ENCODE measurements at places on chromosomes 12 and 14.

- DNase-seq: no peak
Measured at GRCh38 chr14:24122898-24123297, 7.6 kb upstream of the FITM1 start.

DNA sequence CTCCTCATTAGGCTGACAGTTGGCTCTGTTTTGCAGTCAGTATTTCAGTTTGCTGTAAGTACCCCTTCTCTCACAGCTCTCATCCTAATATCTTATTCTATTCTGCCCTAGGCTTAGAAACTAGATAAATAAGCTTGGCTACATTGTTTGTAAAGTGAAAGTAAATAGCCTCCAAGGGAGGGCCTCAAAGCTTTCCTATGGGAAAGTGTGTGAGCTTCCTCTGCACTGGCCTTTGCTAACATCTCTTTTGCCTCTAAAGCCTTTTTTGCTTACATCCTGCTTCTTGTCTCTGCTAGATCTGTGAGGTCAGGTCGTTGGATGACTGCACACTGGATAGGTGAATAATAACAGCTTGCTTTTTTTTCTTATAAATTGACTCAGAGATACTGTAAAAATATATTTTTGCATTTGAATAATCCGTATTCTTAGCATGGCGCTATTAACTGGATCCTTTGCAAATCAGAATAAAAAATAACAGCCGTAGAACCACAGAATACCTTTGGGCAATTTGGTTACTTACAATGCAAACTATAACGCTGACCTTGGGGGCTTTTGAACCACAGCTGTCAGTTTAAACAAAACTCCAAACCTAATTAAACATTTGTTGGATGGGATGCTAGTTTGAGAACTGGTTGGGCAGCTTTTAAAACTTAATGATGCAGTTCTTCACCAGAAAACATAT, 55.1 kb downstream of the TTC6 start:
- no peak for DNase-seq

DNA sequence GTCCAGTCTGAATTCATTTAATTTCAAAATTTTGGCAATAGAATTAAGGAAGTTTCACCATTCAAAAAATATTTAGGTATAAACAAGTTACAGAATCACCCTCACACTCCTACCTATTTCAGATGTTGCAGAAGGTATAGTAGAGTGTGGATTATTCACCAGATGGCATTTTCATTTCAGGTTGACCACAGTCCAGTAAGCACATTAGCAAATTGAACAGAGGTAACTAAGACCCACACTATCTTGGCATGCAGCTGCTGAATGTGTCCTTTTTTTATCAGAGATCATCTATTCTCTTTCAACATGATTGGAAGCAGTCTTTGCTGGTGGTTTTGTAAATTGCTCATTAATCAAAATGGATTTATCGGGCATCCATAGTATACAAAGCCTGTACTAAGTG, 151.8 kb upstream of the GARIN6 start:
- no peak for DNase-seq

GRCh38 chr14:103007555-103007954, 49.8 kb downstream of the CDC42BPB start:
- DNase-seq: peak; percentile 82

DNA sequence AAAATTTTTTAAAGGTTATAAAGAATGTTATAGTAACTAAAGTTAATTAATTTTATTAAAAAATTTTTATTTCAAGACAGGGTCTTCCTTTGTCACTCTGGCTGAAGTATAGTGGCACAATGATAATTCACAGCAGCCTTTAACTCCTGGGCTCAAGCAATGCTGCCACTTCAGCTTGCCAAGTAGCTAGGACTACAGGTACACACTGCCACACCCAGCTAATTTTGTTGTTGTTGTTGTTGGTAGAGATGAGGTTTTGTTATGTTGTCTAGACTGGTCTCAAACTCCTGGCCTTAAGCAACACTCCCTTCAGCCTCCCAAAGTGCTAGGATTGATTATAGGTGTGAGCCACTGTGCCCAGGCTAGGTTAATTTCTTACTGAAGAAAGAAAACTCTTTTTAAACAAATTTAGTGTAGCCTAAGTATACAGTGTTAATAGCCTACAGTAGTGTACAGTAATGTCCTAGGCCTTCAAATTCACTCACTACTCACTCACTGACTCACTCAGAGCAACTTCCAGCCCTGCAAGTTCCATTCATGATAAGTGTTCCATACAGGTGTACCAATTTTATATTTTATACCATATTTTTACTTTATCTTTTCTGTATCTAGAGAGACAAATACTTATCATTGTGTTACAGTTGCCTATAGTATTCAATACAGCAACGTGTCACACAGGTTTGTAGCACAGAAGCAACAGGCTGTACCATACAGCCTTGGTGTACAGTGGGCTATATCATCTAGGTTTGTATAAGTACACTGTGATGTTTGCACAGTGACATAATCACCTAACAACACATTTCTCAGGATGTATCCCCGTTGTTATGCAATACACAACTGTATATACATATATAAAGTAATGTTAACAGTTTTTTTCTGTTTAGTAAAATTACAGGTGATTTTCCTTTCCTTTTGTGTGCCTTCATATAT, 24.7 kb upstream of the DNAAF2 start:
- DNase-seq: no peak

GRCh38 chr12:72267974-72268373, 4.2 kb upstream of the TRHDE start:
- no peak for DNase-seq

DNA sequence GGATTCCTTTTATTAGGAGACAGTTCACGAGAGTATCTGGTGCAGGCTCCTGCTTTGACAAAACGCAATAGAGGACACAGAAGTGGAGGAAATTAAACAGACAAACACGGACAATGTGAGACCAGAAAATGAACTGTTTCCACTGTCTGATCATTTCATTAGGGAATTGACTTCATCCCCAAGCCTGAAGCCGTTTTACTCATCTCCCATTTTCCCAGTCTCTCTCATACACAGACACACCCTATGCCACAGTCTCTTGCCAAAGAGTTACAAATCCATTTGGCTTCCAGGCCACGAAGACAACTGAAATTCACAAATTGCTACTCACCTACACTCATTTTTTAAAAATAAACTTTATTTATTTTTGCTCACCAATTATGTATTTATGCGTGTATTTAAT, 1087.8 kb upstream of the TMEM132C start:
- DNase-seq: no peak

GRCh38 chr12:25929142-25929541, 29.3 kb upstream of the RASSF8 start:
- no peak for DNase-seq

- DNase-seq: no peak
Measured at GRCh38 chr12:104712477-104712876, 245.6 kb downstream of the SLC41A2 start.

DNA sequence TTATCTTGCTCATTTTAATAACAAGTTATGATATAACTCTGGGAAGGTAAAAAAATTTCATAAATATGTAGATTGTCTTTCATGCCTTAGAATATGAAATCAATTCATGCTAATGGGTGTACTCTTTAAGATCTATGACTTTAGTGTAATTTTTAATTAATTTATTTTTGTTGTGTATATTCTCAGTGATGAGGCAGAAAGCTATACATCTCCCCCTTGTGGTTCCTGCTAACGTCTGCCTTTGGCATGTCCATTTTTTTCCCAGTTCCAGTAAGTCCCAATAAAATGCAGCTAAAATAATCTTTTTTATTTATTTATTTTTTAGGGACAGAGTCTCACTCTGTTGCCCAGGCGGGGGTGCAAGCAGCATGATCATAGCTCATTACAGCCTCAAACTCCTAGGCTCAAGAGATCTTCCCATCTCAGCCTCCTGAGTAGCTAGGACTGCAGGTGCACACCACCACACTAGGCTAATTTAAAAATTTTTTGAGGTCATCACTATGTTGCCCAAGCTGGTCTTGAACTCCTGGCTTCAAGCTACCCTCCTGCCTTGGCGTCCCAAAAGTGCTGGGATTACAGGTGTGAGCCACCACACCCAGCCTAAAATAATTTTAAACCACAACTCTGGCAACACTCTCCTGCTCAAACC, 3.3 kb upstream of the CHURC1 start:
- DNase-seq: no peak

- no peak for DNase-seq
Measured at GRCh38 chr14:92340931-92341330, 18.0 kb downstream of the SLC24A4 start.

DNA sequence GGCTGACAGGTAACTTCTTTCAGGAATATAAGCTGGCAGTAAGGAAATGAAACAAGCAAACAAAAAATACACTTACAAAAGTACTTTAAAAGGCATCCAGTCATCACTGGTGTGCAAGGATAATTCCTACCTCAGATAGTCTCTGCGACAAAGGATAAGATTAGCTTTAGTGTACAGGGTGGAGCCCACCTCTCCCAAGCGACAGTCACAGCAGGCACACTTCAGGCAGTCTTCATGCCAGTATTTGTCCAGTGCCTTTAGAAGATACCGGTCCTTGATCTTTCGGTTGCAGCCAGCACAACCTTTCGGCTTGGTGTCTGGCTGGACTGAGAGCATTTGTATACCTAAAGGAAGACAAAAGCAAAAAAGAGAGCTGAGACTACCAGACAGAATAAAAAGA, 5.4 kb downstream of the LMO3 start:
- DNase-seq: no peak

DNA sequence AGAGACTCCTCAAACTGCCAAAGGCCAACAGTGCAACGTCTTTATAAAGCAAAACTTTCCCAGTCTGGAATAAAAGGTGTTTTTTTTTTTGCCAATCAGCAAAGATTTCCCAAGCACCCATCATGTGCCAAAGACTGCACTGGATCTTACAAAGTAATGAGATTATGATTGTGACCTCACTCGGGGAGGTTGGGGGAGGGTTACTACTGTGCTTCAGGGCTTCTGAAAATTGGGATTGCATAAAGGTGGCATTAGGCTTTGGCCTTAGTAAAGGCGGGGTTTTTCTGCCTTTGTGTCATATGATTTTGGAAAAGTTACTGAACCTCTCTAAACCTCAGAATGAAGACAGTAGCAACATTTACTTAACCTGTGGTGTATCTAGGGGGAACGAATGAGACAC, 233.8 kb downstream of the DACT1 start:
- DNase-seq: no peak

DNA sequence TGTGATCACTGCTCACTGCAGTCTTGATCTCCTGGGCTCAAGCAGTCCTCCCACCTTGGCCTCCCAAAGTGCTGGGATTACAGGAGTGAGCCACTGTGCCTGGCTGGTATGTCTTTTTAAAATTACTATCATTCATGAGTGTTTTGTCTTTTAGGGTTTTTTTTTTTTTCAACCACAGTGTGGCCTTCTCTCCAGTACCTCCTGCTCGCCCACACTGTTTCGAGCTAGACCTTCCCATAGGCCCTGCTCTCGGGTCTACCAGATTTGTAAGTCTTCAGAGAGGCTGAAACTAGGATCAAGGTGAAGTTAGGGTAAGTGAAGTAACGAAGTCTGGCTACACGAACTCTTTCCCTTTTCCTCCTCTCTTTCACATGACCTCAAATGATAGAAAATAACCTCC, 1.5 kb downstream of the BIN2 start:
- DNase-seq: no peak

GRCh38 chr12:58914457-58914856, 5.8 kb downstream of the LRIG3 start:
- no peak for DNase-seq

Data from posterior cingulate gyrus (tissue), 11 donors.